ENCODE measurements at places on chromosomes 4 and X.

GRCh38 chr4:119666653-119667091 is 38.1 kb upstream of the PDE5A start:
- no peak for DNase-seq

- no peak for DNase-seq
Measured at GRCh38 chrX:3514996-3515395, 168.5 kb upstream of the MXRA5 start.

GRCh38 chr4:175456131-175456530 is 355.9 kb downstream of the GPM6A start:
- DNase-seq: no peak

- peak; percentile 7 for DNase-seq
Measured at GRCh38 chr4:80454040-80454439, 118.5 kb downstream of the CFAP299 start.

GRCh38 chr4:3364199-3364598 is 71.4 kb downstream of the RGS12 start:
- DNase-seq: no peak
